IMR-90 (cell line): ENCODE measurements at places on chromosomes 16 and 17. TPM values are rescaled to one million over a fixed set of nuclear protein-coding genes. Genes with fewer than 3 reads are reported as not detected.

CSH2 gene
- total RNA-seq: not detected in 2 replicates

ALDH3A1 gene
- total RNA-seq: not detected in 2 replicates

SLC13A5 gene
- not detected in 2 replicates for total RNA-seq

ZNF594 gene
- total RNA-seq: 7.2 and 8.1 TPM in 2 replicates

SPHK1 gene
- 44.4 and 45.8 TPM in 2 replicates for total RNA-seq

HES7 gene
- not detected in 2 replicates for total RNA-seq

OTOP2 gene
- total RNA-seq: not detected in 2 replicates

MT1H gene
- not detected in 2 replicates for total RNA-seq

CXCL16 gene
- 0.28 and 0.36 TPM in 2 replicates for total RNA-seq

C16orf96 gene
- total RNA-seq: not detected in 2 replicates

RNF227 gene
- total RNA-seq: 1.3 and 1.4 TPM in 2 replicates

RAB34 gene
- 304 and 351 TPM in 2 replicates for total RNA-seq

KCNJ18 gene
- not detected in 2 replicates for total RNA-seq

SLC5A11 gene
- under 0.01 TPM in 1 of 2 replicates, not detected in the other for total RNA-seq

MKS1 gene
- 8.9 and 11.5 TPM in 2 replicates for total RNA-seq

KRTAP1-5 gene
- total RNA-seq: 33.1 and 34.8 TPM in 2 replicates

HS3ST3A1 gene
- 7.5 and 9.0 TPM in 2 replicates for total RNA-seq

KRT17 gene
- total RNA-seq: 2.5 TPM in 2 replicates

ZNF597 gene
- 3.0 and 3.1 TPM in 2 replicates for total RNA-seq

TBC1D3H gene
- total RNA-seq: not detected in 2 replicates

IFT20 gene
- total RNA-seq: 25.5 and 37.8 TPM in 2 replicates

RETREG3 gene
- 44.1 and 47.2 TPM in 2 replicates for total RNA-seq

DNASE1L2 gene
- total RNA-seq: 0.18 and 0.28 TPM in 2 replicates

SCNN1B gene
- total RNA-seq: not detected in 2 replicates

TMEM11 gene
- 19.2 and 19.9 TPM in 2 replicates for total RNA-seq

DNAH2 gene
- total RNA-seq: under 0.01 TPM in 2 replicates

PRAC1 gene
- not detected in 2 replicates for total RNA-seq

GJD3 gene
- not detected in 2 replicates for total RNA-seq

BTBD17 gene
- not detected in 2 replicates for total RNA-seq

GP1BA gene
- total RNA-seq: not detected in 2 replicates

CA4 gene
- total RNA-seq: not detected in 2 replicates

ATP6V0C gene
- 8.4 and 8.6 TPM in 2 replicates for total RNA-seq

PRSS33 gene
- total RNA-seq: not detected in 2 replicates

ITGB4 gene
- total RNA-seq: under 0.01 TPM in 1 of 2 replicates, not detected in the other

RSL1D1 gene
- total RNA-seq: 77.4 and 137 TPM in 2 replicates

MYH11 gene
- total RNA-seq: under 0.01 TPM in 2 replicates

FCSK gene
- 5.3 and 6.1 TPM in 2 replicates for total RNA-seq
